ENCODE measurements at places on chromosomes 6 and 20.

DNA sequence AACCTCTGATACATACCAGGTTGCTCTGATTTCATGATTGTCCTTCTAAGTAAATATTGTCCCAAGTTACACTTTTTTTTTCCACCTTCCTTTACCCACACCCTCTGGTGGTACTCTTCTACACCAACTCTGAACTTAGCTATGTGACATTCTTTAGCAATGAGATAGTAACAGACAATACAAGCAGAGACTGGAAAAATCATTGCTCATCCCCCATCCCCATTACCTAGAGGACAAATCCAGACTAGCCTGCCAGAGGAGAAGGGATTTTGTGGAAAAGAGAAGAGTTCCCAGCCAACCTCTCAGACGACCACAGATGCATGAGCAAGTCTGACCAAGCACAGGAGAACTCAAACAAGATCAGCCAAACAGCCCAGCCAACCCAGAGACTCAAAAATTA is 32.8 kb upstream of the TFAP2B start:
- no peak for DNase-seq

DNA sequence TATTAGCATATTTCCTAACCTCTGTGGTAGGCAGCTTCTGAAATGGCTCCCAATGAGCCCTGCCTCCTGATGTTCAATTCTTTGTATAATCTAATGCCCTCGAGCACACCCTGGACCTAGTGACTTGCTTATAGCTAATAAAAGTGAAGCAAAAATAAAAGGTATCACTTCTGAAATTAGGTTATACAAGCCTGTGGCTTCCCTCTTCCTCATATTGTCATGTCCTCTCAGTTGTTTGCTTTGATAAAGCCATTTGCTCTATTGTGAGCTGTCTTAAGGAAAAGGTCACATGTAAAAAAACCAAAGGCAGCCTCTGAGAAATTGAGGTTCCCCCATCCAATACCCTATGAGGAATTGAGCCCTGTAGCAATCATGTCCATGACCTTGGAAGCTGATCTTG is 442.1 kb upstream of the ADGRB3 start:
- no peak for DNase-seq

- no peak for DNase-seq
These were observed 14.5 kb downstream of the RMND1 start for GRCh38 chr6:151437401-151437800.

- no peak for DNase-seq
These were observed 102.0 kb downstream of the SMLR1 start for GRCh38 chr6:130929036-130929678.

GRCh38 chr6:96563853-96564252 is 925 bp downstream of the FHL5 start:
- DNase-seq = no peak

DNA sequence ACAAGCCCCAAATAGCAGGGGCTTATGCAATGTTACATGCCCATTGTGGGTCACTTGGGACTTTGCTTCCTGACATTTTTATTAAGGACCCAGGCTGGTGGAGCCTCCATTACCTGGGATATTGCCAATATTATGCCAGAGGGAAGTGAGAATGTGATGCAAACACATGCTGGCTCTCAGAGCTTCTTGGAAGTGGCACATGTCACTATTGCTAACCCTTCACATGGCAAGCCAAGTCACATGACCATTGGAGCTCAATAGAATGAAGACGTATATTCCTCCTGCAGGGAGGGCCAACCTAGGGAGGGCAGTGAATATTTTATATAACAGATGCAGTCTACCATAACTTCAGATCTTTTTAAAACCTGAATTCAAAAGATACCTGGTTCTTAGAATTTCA is 140.7 kb upstream of the ZFP64 start:
- DNase-seq = no peak

GRCh38 chr6:161079566-161080262 is 88.1 kb downstream of the MAP3K4 start:
- no peak for DNase-seq

GRCh38 chr20:57522380-57523140 is 2.4 kb downstream of the CTCFL start:
- DNase-seq = no peak

DNA sequence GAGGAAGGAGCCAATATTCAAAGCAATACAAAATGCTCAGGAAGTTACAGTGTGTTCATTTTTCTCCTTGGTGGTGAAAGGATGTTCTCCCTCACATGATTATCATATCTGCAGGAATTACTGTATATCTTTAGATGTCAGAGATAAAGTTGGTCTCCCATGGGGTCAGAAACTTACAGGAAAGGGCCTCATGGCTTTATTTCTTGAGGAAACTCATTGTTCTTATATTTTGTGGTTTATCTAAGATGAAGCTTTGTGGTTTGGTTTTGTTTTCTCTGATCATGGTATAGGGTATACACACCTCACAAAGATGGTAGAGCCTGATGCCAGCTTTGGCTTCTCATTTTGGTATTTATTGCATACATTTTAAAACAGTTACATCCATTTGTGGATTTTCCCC is 100.5 kb upstream of the STXBP5 start:
- no peak for DNase-seq

- DNase-seq = no peak
These were observed 481.4 kb upstream of the BTBD3 start for GRCh38 chr20:11436113-11436905.

DNA sequence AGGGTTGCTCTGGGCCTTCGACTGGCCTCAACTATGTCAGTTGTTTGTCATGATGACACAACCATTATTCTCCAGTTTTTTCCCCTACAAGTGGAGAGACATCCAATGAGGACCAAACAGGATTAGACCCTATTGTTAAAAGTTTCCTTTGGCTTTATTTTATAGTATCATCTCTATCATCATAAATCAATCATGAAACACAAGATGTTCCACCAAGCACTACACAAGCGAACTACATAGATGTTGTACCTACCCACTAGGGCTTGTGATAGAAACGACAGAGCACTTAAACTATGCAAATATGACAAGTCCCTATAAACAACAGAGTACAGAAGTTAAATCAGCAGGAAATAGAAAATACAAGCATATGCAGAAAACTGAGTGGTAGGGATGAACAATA is 422.5 kb upstream of the MARCKS start:
- DNase-seq = no peak

DNA sequence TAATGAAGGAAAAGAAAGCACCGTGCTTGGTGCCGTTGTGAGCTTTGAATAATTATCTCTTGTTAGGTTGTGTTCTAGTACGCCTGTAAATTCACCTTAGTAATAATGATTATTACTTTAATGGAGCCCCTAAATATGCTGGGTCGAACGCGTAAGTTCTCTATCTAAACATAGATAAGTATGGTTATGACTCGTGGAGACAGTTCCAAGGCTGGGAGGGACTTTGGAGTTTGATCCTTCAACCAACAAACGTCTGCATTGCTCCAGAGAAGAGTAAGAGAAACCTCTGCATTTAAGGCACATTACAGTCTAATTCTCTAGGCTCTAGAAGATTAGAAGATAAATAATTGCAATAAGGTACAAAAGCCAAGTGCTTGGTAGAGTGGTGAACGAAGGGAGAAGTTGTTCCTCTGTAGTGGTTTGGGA is 514 bp downstream of the ACOT13 start:
- DNase-seq = no peak

DNA sequence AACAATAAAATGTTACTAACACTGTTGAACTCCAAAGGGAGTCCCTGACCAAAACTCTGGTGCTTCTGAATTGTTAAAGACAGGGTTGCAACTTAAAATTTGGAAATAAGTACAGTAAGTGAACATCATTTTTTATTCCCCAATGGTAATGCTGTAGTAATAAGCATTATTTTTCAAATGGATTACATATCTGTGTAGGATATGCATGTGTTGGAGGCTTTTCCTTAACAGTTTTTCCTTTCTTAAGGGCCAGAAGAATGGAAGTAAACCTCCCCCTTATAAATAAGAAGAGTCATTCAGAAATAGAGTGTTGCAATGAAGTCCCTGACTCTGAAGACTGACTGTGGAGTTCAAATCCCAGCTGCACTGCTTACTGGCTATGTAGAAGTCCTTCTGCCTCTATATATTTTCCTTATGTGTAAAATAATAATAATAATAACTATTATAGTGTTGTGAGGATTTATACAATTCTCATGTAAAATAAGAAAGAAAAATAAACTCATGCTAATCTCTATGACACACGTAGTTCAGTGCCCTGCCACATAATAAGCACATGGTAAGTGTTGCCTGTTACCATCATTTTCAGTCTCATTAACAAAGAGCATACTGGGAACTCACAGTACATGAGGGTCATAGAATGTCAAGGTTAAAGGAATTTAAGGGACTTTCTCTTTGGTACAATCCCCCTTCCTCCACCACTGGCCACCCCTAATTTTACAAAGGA is 129.8 kb upstream of the SMLR1 start:
- no peak for DNase-seq

DNA sequence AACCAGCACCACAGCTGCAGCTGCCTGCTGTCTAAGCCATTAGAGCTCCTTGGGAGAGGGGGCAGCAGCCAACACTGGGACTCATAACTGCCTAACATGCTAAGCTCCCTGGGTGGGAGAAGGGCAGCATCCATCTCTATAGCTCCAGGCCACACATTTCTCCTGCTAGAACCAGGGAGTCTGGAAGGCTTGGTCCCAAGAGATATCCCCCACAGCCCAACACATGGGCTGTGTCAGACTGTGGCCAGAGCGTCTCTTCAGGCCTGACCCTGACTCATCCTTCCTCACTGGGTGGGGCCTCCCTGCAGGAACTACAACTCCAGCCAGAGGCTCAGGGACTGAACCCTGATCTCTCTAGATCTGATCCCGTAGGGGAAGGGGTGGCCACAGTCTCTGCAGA is 411.1 kb downstream of the HDGFL1 start:
- no peak for DNase-seq

GRCh38 chr6:4775494-4776130 is 592 bp upstream of the CDYL start:
- DNase-seq = peak; percentile 37

DNA sequence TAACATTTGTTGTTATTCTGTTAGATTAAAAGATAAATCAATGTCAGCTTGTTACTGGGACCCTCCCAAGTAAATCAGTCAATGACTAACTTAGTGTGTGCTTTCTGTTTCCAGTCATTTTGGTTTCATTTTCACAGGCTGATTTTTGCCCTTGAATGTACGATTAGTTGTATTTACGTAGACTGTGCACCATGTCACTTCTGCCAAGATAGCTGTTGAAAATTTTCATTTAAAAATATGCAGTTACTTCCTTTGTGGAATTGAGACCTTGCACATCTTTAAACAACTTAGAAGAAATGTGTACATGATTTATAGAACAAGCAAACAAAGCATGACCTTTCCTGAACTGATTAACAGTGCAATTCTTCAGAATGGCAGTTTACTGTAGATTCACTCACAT is 944.8 kb upstream of the CITED2 start:
- no peak for DNase-seq

- no peak for DNase-seq
These were observed 143.0 kb upstream of the STXBP5 start for GRCh38 chr6:147061252-147061651.

GRCh38 chr6:31121131-31121790 is 1.0 kb upstream of the CDSN start:
- no peak for DNase-seq

DNA sequence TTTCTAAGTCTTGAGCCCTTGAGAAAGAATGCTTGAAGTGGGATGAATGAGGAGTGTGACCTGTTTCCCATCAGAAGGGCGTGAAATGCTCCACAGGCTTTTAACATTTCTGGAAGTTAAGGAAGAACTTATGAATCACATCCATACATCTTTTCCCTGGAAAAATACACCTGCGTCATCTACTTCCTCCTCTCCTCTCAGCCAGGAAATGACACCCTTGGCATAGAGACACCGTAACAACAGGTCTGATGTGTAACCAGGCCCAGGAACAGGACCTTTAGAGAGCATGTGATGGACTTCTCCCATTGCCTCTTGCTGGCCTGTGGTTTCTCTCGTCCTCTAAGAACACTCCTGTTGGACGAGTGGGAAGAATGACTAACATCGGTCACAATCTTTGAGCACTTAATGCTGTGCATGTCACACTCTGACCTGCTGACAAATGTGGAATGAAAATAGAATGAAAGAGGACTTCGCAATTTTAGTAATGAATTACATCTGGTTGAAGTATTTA is 28.5 kb upstream of the CITED2 start:
- DNase-seq = no peak

DNA sequence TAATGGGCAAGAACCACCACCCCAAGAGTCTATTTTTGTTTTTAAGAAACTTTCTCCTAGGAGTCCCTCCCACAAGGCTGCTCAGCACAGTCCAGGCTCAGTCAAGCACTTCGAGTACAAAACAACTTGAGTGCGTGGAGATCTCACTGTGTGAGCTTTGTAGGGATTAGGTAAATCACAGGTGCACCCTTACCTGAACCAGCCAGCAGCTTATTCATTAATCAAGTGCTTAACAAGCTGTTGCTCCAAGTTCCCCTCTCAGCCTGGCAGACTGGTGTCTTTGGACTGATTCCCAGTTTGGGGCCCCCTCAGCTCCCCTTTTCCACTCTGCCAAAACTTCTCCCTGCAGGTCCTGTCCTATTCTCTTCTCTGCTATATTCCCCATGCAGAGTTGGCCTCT is 133.1 kb downstream of the LY86 start:
- no peak for DNase-seq

GRCh38 chr6:145260484-145261175 is 474.7 kb downstream of the EPM2A start:
- no peak for DNase-seq

DNA sequence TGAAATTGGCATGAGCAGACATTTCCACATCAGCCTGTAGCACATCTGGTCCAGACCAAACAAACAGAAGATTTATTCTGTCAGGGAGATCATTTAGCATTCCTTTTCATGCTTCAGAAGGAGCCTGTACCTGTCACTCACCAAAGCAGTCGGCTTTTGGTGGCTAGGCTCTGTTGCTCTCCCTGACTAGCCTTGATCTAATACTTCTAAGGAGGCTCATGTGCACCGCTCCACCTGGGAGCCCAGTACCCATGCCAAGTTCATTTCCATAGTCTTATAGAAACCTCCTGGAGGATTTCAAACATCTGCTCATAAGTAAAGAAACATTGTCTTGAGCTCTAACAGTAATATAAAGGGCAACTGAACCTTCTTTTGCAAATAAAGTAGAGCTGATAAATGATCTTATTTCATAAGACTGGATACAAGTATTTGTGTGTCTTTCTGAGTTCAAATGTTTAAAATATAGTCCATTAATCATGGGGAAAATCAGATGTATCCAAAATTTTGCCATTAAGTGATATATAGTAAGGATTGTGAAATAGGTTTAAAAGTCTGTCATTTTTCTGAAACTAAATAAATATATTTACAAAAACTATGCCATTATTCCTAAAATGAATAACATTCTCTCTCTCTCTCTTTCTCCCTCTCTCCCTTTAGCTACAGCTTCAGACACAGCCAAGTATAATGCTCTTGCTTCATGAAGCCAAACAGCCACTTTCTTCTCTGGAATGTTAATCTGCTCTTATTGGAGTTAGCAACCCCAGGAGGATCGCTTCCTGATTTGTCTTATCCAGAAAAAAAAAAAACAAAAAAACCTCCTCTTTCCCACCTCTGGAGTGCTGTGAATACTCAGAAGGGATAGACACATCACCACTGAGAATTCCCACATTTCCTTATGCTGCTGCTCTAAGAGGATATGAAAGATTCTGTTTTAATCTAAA is 192.7 kb upstream of the TFAP2D start:
- DNase-seq = no peak

- DNase-seq = peak; percentile 63
These were observed 35.0 kb upstream of the DSN1 start for GRCh38 chr20:36808317-36809257.

- peak; percentile 50 for DNase-seq
These were observed 8.1 kb downstream of the SCRT2 start for GRCh38 chr20:667351-668034.

Measured in stimulated activated CD8-positive, alpha-beta memory T cell treated with anti-CD3 and anti-CD28 coated beads, Interleukin-15, amount 100 ng/mL, for 24 hours (primary cell).